Activated naive CD8-positive, alpha-beta T cell treated with anti-CD3 and anti-CD28 coated beads for 36 hours (primary cell): ENCODE measurements at places on chromosomes 2 and 18. TPM values are rescaled to one million over a fixed set of nuclear protein-coding genes. Genes with fewer than 3 reads are reported as not detected.

DNA sequence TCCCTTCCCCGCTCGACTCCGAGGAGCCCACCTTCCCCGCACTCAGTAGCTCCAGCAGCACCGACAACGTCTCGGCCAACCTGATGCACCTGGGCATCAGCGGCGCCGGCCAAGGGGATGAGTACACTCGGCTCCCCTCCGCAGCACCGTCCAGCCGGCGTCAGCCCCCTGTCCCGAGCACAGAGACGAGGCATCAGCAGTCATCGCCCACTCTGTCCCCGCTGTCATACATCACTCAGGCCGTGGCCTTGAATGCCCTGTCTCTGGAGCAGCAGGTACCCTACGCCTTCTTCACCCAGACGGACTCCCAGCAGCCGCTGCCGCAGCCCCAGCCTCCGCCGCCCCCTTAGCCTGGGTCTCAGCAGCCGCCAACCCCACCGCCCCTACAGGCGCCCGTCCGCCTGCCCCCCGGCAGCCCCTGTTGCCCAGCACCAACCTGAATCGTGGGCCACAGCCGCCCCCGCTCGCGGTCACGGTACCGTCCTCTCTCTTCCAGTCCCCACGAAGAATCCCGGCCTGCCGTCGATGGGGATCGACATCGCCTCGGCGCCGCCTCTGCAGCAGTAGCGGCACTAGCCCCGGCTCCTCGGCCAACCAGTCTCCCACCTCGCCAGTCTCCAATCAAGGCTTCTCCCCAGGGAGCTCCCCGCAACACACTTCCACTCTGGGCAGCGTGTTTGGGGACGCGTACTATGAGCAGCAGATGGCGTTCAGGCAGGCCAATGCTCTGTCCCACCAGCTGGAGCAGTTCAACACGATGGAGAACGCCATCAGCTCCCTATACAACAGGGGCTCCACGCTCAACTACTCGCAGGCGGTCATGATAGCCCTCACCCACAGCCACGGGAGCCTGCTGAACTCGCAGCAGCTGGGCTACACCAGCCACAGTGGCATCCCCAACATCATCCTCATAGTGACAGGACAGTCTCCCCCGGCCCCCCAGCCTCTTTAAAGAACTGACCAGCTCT is 1195.9 kb upstream of the CHAC2 start:
- H3K4me3 ChIP-seq = no peak overlapping the region
- no peak overlapping the region for H3K27ac ChIP-seq
- H3K4me1 ChIP-seq = no peaks in the 10 kb centered on the region
- DNase-seq = no peak

- no peak overlapping the region for H3K27ac ChIP-seq
- H3K4me3 ChIP-seq = no peak overlapping the region
- H3K4me1 ChIP-seq = peaks cover 16% of the 10 kb centered on the region
- no peak for DNase-seq
- H3K27me3 ChIP-seq = no peaks in the 10 kb centered on the region
Observed at GRCh38 chr2:8509621-8510020, 172.2 kb upstream of the ID2 start.

The ZNF804A gene
- not detected for total RNA-seq

GRCh38 chr2:144776766-144777165 is 256.8 kb upstream of the ZEB2 start:
- H3K4me3 ChIP-seq = no peak overlapping the region
- no peaks in the 10 kb centered on the region for H3K4me1 ChIP-seq
- H3K27ac ChIP-seq = no peak overlapping the region
- no peaks in the 10 kb centered on the region for H3K36me3 ChIP-seq
- no peaks in the 10 kb centered on the region for H3K27me3 ChIP-seq

DNA sequence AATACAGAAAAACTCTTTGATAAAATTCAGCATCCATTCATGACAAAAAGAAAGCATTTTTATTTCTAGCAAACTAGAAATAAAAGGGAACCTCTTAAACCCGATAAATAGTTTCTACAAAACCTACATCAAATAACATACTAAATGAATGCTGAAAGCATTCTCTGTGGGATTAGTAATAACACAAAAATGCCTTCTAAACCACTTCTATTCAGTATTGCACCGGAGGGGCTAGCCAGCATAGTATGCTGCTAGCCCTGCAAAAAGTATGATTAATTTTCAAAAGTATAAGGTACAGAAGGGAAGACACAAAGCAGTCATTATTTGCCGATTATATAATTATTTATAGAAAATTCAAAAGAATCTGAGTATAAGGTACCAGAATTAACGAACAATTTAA is 145.2 kb downstream of the DTNB start:
- peaks cover 2% of the 10 kb centered on the region for H3K36me3 ChIP-seq
- DNase-seq = no peak
- H3K4me3 ChIP-seq = no peak overlapping the region
- H3K4me1 ChIP-seq = peaks cover 3% of the 10 kb centered on the region
- no peaks in the 10 kb centered on the region for H3K27me3 ChIP-seq
